NCI-H1930 (cell line): ENCODE measurements at places on chromosomes 11 and 22.

DNA sequence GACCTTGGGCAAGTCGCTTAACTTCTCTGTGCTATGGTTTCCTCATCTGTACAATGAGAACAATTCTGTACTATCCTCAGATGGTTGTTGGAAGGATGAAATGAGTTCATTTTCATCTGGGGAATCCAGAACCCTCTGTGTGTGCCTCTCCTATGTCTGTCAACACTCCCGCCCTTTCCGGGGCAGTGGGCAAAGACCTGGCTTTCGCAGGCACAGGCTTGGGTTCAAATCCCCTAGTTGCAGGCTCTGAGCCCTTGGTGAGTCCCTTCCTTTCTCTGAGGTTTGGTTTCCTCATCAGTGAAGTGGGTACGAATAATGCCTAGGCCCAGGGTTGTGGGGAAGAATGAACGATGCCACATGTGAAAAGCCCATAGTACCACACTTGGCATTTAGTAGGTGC is 6.0 kb downstream of the PNPLA5 start:
- no peak for DNase-seq

DNA sequence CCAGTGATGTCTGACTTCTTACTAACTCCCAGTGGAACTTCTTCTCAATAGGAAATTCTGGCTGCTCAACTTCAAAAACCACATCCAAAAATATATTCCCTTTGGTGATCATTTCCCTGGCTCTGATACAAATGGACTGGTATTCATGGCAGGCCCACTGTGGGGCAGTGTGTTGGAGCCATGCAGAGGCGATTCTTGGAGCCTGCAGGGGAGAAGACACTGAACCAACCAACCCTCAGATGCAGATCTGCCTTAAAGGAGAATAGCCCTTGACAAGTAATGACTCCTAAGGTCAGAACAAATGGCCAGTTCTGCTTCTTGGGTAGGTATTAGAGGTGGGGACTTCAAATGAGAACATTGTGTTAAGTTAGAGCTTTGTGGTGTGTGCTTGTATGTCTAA is 12.2 kb downstream of the OR4D9 start:
- no peak for DNase-seq

DNA sequence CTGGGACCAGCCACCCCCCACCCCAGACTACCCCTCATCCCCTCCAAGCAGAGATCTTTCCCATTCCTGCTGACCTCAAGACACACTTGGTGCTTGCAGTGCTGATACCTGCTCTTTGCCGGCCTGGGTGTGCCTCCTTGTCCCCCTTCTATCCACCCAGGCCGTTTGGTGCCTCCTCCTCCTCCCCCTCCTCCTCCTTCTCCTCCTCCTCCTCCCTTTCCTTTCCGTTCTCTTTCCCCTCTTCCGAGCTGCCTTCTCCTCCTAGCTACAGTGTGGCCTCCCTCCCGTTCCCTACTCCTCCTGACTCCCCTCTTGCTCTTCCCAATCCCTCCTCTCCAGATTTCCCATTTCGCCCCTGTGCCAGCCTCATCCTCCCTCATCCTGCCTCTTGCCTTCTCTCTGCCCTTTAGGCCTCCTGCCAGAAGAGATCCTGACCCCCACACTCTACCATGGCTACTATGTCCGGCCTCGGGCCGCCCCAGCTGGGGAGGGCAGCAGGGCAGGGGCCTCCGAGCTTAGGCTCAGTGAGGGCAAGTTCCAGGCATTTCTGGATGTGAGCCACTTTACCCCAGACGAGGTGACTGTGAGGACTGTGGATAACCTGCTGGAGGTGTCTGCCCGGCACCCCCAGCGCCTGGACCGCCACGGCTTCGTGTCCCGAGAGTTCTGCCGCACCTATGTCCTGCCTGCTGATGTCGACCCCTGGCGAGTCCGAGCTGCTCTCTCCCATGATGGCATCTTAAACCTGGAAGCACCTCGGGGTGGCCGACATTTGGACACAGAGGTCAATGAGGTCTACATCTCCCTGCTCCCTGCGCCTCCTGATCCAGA is 712 bp downstream of the HSPB2 start:
- no peak for DNase-seq

DNA sequence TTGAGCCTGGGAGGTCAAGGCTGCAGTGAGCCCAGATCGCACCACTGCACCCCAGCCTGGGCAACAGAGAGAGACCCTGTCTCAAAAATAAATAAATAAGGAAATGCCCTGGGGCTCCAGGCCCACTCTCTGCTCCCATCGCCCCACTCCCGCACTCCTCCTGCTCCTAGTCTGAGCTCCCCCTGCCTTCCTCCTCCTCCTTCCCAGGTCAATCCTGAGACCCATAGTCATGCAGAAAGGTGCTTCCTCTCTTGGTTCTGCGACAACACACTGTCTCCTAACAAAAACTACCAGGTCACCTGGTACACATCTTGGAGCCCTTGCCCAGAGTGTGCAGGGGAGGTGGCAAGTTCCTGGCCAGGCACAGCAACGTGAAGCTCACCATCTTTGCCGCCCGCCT is 6.9 kb upstream of the APOBEC3G start:
- no peak for DNase-seq

- DNase-seq: no peak
Measured at GRCh38 chr11:6297831-6298230, 22.5 kb downstream of the CAVIN3 start.

GRCh38 chr11:28504555-28505110 is 396.4 kb downstream of the METTL15 start:
- DNase-seq: no peak

DNA sequence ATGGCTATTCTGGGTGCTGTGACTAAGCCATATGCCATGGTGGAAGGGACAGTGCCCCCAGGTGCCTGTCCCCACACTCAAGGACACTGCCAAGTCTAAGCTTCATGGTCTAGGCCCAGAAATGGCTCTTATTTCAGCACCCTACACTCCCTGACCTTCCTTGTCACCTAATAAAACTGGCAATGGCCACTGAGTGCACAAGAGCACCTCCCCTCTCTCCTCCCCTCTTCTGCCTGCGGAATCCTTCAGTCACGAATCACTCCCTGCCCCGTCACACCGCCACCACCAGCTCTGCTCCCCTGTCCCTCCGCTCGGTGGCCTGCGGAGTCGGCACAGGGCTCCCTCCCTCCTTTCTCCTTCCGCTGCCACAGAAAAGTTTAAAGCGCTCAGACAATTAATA is 19.0 kb upstream of the LMO1 start:
- DNase-seq: no peak

GRCh38 chr11:130131961-130132850 is 27.4 kb upstream of the ST14 start:
- DNase-seq: peak; percentile 5

- no peak for DNase-seq
Measured at GRCh38 chr11:114319716-114320328, 23.6 kb downstream of the NNMT start.

DNA sequence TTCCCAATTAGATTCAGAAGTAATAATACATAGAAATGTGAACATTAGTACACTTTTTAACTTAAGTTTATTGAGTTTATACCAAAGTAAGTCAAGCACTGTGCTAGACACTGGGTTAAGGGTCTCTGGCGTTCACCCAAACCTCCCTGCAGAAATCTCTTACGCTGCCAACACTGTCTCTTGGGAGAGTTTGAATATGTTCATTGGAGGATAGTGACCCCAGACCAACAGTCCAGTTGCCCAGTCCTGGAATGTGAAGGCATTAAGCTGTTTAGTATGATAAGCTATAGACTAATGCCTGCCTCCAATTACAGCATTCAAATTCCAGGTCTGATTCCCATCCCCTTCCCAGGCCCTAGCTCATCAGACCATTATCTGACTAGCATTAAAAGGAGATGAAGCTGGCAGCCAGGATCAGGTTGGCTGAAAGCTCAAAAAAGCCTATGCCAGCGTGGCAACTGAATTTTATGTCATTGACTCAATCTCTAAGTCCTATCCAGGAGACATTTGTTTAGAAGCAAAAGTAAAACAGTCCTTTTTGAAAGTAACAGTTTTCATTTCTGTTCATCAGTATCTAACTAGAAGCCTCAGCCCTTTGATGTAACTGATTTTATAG is 77.8 kb downstream of the SFI1 start:
- no peak for DNase-seq

DNA sequence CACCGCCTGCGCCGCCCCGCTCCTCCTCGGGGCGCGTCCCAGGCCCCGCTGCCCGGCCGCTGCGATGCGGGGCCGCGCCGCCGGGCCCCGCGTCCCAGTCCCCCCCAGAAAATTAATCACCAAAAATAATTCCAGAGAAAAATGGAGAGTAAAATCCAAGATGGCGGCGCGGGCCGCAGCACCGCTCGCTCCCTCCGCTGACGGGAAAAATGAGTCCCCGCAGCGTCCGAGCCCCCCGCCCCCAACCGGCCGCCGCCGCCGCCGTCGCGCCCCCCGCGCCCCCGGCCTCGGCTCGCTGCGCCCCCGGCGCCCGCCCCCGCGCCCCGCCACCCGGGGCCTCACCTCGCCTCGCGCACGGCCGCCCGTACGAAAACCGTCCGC is at the start of gene KMT5B:
Gene KMT5B (minus strand): TSS at position 162 of the 381 bp plus-strand sequence. CDS start 23,220 bp downstream, outside the sequence.
- peak; percentile 77 for DNase-seq
